Right kidney (tissue), 9 donors: ENCODE measurements at places on chromosomes 7 and 10.

GRCh38 chr7:103425177-103425576, 20.8 kb downstream of the SLC26A5 start:
- no peak for DNase-seq

DNA sequence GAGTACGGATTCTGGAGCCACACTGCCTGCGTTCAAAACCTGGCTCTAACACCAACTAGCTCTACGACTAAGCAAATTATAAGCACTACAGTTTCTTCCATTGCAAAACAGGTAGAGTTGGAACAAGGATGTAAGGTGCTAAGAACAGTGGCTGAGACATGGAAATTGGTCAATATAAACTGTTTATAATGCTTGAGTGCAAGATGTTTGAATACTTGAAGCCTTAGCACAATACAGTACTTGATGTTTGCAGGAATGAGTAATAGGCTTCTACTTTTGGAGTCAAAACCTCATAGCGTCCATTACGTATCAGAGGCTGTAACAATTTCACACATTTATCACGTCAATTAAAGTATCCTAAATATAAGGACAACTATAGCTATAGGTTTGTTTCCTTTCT, 6.9 kb downstream of the NT5C2 start:
- DNase-seq = no peak

DNA sequence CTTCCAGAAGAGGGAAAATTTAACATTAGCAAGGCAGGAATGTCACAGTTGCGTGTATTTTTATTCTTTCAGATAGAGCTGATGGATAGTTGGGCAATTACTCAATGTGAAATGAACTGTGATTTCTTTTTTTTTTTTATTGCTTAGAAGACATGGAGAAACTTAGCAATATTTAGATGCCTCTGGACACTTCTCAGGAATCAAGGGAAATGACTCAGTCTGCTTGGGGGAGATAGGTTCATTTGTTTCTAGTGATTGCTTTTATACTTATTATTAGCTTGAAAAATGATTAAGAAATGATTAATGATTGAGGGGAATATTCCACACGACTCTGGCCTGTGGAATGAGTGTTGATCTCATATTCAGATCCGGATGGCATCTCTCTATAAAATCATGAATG, 33.1 kb upstream of the TBX20 start:
- DNase-seq = no peak

- no peak for DNase-seq
These were observed 88.5 kb downstream of the ANKRD7 start for GRCh38 chr7:118312966-118313365.

GRCh38 chr10:16904639-16905061, 87.4 kb upstream of the RSU1 start:
- DNase-seq = no peak
